H9 (cell line): ENCODE measurements at places on chromosomes 6 and 20.

DNA sequence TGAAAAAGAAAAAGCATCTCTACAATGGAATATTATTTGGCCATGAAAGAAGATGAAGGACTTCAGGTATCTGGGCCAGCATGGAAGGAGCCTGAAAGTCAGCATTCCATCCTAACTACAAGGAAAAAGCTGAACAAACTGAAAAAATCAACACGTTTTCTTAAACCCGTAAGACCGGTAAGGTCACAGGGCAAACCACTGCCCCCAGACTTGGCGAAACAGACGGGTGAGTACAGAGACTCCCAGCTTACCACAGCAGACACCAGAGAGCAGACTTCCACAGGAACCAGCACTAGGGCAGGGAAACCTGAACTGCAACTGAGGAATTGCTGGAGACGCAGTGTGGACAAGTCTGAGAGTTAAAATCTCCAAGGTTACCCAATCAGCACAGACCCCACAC, 31.4 kb downstream of the BEND3 start:
- 0 out of 2 replicates have a peak, but pooled peaks cover 2% of the 10 kb centered on the region for H3K4me1 ChIP-seq
- no peak overlapping the region for H3K27ac ChIP-seq
- no peak for DNase-seq
- H3K4me3 ChIP-seq = no peak overlapping the region

DNA sequence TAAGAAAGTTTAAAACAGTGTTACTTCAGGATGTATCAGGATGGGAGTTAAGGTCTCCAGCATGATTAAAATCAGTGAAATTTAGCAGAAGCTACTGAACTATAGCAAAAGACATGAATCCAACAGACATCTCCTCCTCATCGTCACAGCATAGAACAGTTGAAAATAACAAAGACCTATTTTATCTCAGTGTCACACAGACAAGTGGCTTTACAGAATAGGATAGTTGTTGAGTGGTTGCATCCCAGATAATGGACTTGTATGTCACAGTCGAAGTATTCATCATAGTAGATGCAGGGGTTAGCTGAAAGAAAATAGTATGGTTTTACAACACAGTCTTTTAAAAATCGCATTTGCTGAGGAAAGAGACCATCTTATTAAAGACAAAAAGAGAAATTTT, 31.2 kb downstream of the CRISP1 start:
- no peak overlapping the region for H3K4me3 ChIP-seq
- no peaks in the 10 kb centered on the region for H3K36me3 ChIP-seq
- H3K27ac ChIP-seq = no peak overlapping the region
- H3K4me1 ChIP-seq = no peaks in the 10 kb centered on the region; the same call in 1 of the 2 replicates

GRCh38 chr6:166007349-166008263, 160.0 kb downstream of the TBXT start:
- no peak overlapping the region for H3K27ac ChIP-seq
- DNase-seq = no peak
- peak overlapping the region; percentile 62 for H3K4me3 ChIP-seq
- no peaks in the 10 kb centered on the region; the same call in 1 of the 3 replicates for H3K36me3 ChIP-seq
- peaks cover 49% of the 10 kb centered on the region for H3K27me3 ChIP-seq

DNA sequence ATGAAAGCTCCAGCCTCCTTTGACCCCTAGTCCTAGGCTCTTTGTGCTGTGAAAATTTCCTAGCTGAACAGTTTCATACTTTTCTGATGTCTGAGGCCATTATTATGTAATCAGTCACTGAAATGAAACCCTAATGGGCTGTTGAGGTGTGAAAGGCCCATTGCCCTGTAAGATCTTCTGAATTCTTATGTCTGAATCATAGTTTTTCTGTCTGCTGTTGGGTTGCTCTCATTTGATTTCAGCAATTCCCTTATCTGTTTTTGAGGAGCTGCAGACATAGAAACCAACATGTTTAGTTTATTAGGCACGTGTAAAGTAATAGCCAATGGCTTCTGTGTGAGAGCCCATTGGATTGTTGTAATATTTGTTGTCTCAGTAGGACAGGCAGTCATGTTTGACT, 118.1 kb downstream of the EYA4 start:
- H3K27me3 ChIP-seq = no peaks in the 10 kb centered on the region
- H3K4me3 ChIP-seq = no peak overlapping the region
- no peaks in the 10 kb centered on the region for H3K4me1 ChIP-seq

GRCh38 chr20:437787-438486, 24.4 kb downstream of the TBC1D20 start:
- H3K27me3 ChIP-seq = peaks cover 5% of the 10 kb centered on the region; the same call in 1 of the 2 replicates
- H3K36me3 ChIP-seq = peaks cover 65% of the 10 kb centered on the region
- DNase-seq = no peak
- no peak overlapping the region for H3K4me3 ChIP-seq
- peaks cover 3% of the 10 kb centered on the region; the same call in 1 of the 2 replicates for H3K4me1 ChIP-seq

DNA sequence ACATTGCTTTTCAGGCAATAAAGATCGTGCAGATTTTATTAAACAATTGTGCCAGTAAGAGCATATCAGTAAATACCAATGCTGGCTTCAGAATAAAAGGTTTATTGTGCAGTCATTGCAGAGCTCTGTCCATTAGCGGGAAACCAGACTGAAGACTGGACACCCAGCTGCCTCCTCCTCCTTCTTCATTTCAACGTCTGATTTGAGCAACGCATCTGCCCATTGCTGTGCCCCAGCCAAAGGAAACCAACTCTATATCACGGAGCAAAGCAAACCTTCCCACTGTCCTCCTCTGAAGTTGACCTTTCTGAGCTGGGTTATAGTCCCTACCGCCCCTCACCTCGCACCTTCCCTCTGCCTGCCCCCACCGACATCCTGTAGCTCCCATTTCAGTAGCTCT, 80.8 kb downstream of the SLC22A23 start:
- no peak overlapping the region for H3K4me3 ChIP-seq
- no peak overlapping the region for H3K27ac ChIP-seq
- no peaks in the 10 kb centered on the region for H3K4me1 ChIP-seq
- H3K27me3 ChIP-seq = no peaks in the 10 kb centered on the region
- no peak for DNase-seq
- no peaks in the 10 kb centered on the region for H3K36me3 ChIP-seq

DNA sequence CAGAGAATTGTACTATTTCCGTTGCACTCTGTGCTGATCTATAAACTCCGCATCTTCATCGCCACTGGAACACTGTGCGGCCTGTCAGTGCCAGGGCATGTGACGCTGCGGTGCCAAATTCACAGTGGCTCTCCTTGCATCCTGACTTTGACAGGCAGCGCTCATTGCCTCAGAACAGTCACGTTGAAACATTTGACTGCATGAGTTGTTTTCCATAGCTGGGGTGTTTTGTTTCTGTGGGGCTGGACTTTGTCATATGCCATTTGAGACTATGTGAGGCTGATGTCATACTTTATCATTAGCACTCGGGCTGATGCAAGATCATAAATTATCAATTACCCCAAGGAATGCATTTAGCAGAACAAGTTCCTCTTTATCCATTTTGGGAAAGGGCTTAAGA, 32.7 kb downstream of the CFAP61 start:
- no peak overlapping the region for H3K4me3 ChIP-seq
- H3K27ac ChIP-seq = no peak overlapping the region
- DNase-seq = no peak
- no peaks in the 10 kb centered on the region for H3K4me1 ChIP-seq
